Suppressor macrophage treated with lipopolysaccharide for 4 hours (primary cell): ENCODE measurements at places on chromosomes 4 and X.
A peak's percentile ranks its signal among the peaks of the same experiment; 100 is the strongest.

- no peak for DNase-seq
Measured at GRCh38 chrX:73647632-73648322, 84.8 kb downstream of the CHIC1 start.

GRCh38 chrX:17098516-17099247 lies 152.2 kb downstream of the REPS2 start:
- no peak for DNase-seq

DNA sequence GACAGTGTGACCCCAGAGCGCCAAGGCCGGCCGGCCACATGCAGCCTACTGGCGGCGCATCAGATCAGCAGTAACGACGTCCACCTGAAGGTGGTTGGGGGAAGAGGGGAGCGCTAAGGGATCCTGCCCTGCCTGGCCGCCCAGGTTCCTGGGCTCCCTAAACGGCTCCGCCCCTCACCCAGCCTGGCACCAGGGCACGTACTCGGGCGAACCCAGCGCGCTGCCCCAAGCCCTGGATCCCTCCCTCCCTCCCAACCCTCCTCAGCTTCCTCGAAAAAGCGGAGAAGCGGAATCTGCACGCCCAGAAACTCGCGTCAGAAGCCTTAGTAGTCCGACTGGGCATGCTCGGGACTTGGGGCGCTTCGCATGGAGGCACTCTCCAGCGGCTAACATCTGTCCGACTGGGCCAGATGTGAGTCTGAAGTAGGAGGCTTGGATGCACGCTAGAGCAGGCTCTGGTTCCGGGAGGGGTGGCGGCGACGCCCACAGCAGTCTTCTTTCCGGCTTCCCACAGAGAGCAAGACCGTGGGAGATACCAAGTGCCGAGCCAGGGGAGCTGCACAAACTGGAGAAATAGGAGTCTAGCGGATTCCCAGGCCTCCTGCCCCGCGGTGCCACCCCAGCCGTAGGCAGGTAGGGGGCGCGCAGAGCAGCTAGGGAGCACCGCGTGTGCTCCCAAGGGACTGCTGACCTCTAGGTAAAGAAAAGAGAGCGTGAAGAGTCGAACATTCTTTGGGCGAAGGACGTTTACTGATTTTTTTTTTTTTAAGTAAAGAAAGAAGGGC lies 114.3 kb upstream of the TEX13C start:
- peak; percentile 1 for DNase-seq

- no peak for DNase-seq
Measured at GRCh38 chr4:38151873-38152272, 191.7 kb downstream of the PTTG2 start.

DNA sequence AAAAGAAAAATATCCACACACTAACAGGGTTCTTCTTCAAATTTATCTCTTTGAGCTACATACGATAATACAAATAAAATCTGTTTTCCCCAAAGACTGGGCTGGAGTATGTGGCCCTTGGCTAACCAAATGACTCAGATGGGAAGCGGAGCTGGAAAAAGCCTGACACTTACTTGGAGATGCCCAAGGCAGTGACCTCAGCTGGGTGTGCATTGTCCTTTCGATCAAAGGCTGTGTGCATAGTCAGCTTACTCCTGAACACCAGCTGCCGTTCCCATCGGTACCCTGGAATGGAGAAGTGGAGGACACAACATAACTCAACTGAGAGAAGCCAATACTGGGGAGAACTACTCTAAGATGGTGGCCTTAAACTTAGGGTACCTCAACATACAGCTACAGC lies 95.1 kb downstream of the CDS1 start:
- no peak for DNase-seq

GRCh38 chr4:126956184-126956897 lies 676.4 kb upstream of the INTU start:
- DNase-seq = no peak
